ENCODE measurements at places on chromosomes 12 and 14.

DNA sequence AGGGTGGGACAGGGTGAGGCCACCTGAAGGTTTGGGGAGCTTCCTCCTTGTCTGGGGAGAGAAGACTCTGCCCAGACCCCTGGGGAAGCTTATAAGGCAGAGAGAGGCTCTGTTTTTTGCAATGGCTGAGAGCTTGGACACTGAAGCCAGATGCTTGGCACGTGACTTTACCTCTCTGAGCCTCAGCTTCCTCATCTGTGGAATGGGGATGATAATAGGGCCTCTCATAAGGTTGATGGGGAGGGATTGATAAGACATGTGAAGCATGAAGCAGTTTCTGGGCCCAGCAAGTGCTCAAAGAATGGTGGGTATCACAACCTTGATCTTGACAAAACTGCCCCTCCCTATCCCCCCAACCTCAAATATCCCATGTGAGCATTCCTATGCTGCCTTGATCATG lies 195.4 kb upstream of the LHX5 start:
- no peak for DNase-seq

DNA sequence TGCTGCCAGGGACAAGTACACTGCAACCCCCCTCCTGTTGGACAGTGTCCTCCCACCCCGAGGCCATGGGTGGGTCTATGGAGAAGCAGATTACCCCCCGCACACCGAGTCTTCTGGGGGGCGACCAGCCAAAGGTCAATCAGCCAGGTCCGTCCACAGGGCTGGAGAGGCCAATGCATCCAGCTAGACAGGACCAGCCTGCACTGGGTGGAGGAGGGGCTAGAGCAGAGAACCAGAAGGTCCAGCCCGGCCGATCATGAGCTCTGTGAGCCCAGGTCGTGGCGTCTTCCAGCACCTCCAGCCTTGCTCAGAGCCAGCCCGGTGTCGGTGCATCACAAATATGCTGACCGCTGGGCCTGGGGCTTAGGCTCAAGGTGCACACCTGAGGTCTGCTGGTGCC lies 8.2 kb upstream of the ADSS1 start:
- no peak for DNase-seq

- DNase-seq = no peak
These were observed 567.4 kb downstream of the NRXN3 start for GRCh38 chr14:78737601-78738000.

GRCh38 chr14:67358924-67359774 lies 455 bp downstream of the ATP6V1D start:
- DNase-seq = no peak

DNA sequence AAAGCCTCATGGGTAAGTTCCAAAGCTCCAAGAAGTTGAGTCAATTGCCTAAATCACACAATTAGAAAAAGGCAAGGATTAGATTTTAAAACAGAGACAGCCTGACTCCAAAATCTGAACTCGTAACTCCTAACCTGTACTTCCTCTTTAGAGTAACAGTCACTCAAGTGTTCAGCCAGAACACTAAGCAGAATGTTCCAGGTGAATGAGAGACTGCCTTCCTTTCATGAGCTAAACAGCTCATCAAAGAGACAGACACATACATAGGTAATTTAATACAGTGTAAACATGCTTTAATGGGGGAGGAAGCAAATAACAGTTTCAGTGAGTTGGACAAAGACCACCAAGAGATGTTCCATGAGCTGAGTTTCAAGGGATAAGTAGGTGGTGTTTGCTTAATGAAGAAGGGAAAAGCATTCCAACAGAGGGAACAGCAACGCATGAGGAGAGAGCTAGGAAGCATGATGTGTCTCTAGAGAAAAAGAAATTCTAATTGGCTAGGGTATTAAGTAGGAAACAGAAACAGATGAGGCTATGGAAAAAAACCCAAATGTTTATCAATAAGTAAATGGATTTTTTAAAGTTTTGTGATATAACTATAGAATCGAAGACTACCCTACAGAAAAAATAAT lies 403.9 kb downstream of the MED13L start:
- DNase-seq = no peak

- no peak for DNase-seq
These were observed 784.2 kb downstream of the SLC6A15 start for GRCh38 chr12:84128117-84128991.

- no peak for DNase-seq
These were observed 3.7 kb upstream of the SLC35F4 start for GRCh38 chr14:57869617-57870016.

- no peak for DNase-seq
These were observed 230.9 kb upstream of the LRIG3 start for GRCh38 chr12:59151243-59151642.

GRCh38 chr12:25926536-25926935 lies 31.9 kb upstream of the RASSF8 start:
- no peak for DNase-seq

DNA sequence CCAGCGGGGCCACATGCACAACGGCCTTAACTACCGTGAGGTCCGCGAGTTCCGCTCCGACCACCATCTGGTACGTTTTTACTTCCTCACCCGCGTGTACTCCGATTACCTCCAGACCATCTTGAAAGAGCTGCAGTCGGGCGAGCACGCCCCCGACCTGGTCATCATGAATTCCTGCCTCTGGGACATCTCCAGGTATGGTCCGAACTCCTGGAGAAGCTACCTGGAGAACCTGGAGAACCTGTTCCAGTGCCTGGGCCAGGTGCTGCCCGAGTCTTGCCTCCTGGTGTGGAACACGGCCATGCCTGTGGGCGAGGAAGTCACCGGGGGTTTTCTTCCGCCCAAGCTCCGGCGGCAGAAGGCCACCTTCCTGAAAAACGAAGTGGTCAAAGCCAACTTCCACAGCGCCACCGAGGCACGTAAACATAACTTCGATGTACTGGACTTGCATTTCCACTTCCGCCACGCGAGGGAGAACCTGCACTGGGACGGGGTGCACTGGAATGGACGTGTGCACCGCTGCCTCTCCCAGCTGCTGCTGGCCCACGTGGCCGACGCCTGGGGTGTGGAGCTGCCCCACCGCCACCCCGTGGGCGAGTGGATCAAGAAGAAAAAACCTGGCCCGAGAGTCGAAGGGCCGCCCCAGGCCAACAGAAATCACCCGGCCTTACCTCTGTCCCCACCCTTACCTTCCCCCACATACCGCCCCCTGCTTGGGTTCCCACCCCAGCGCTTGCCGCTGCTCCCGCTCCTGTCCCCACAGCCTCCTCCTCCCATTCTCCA lies 155.7 kb upstream of the AMIGO2 start:
- DNase-seq = no peak

GRCh38 chr14:68546839-68547238 lies 246.0 kb downstream of the ZFP36L1 start:
- peak; percentile 83 for DNase-seq

DNA sequence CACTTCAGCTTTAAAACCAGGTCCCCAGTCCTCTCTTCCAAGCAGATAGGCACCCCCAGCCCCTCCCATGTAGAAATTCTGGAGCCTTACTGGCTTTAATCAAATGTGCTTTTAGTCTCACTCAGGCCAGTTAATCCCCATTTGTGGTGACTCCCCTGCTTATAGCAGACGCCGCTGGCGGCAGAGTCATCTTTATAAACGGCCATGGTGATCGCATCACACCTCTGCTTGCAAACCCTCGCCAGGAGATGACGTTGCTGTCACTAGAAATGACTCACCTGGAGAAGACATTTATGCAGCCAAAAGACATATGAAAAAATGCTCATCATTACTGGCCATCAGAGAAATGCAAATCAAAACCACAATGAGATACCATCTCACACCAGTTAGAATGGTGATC lies 369.3 kb downstream of the VRK1 start:
- DNase-seq = no peak

DNA sequence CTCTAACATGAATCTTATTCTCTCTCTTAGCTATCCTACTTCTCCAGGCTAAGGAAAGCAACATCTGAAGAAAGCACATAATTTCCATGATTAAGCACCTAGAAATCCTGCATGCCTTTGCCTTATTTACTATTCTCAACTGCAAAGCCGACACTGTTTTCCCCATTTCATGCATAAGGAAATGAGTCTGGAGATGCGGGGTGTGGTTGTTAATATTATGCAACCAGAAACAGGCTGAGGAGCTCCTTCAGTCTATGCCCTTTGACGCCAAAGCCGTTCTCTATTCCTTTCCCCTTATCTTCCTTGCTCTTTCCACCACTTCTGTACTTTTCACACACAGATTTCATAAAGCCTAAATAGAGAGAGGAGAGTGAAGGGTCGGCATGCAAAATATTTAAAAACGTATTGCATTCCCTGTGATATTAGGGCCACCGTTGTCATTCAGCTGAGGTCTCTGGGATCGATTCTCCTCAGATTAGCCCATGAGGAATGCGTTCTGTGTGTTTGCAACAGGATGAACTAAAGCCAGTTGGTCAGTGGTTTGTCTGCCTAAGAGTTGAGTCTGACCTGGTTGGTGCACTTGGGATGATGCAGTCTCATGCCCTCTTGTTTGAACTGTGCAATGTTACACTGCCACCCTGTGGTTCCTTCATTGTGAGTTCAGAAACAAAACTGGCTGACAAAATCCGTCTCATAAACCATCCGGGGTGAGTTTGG lies 53.1 kb upstream of the PLEKHG7 start:
- peak; percentile 52 for DNase-seq

- no peak for DNase-seq
These were observed 89.2 kb upstream of the TMEM263 start for GRCh38 chr12:106866426-106867080.

GRCh38 chr14:89911010-89911919 lies 43.3 kb downstream of the EFCAB11 start:
- no peak for DNase-seq

- DNase-seq = no peak
These were observed 16.6 kb upstream of the CLEC2A start for GRCh38 chr12:9948606-9949296.

GRCh38 chr12:132204793-132205270 lies 60.6 kb downstream of the NOC4L start:
- no peak for DNase-seq

DNA sequence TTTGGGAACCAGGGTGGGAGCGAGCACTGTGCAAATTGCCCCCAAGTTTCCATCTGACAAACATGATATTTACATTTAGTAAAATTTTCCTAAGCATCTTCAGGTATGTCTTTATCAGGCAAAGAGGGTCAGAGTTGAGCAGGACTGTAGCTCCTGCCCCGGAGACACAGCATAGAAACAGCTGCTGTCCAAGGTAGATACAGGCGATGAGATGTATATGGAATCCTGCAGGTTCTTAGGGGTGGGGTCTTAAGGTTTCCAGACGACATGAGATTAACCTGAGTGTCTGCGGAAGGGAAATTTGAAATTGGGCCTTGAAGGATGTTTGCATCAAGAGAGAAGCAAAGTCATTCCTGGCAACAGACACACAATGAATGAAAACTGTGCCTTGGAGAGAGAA lies 998.8 kb downstream of the AACS start:
- DNase-seq = no peak

- DNase-seq = no peak
These were observed 229.5 kb downstream of the FOXN3 start for GRCh38 chr14:89187501-89187900.

DNA sequence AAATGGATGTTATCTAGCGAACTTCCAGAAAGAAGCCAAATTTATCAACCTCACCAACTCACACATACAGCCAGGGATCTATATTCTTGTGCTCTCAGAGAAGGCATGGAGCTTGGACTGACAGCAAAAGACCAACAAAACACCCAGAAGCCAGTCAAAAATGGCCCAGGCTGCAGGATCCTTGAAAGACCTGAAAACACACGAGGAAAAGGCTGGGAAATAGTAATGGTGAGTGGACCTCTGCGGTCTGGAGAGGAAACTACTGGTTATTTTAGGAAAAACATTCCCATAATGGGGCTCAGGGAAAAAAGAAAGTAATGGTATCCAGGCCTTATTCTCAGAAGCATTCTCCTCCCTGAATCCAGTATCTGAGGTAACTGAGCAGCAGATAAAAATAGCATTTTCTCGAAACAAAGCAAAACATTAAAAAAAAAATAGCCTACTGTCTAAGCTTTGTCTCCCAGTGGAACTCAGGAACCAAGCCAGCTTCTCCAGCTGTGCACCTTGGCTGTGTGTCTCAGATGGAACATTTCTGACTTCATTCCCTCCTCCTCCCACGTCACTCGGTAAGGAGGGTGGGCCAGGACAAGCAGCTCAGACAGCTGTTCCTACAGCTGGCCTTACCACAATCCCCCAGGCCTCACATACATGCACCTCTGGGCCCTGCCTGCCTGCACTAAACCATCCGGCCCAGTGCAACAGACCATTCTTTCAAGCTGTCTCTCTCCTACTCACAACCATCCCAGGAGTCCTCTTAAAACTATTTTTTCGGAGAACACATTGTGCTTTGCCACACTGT lies 249.9 kb downstream of the DAD1 start:
- DNase-seq = no peak

DNA sequence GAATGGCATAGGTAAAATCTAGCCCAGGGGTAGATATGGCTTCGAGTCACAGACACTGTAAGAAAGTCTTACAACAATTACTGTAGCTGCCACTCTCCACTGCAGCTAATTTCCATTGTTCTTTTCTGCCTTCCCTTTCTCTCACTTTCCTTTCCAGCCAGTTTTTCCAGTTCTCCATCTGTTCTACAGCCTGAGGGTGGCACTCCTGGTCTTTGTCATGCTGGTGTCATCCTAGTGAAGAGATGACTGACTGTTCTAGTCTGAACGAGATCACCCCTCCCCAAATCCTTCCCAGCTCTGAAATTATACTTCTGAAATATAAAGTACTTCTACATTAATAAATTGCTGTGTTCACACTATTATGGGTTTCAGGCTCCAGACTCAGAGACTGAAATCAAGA lies 74.2 kb upstream of the CSRP2 start:
- DNase-seq = no peak

DNA sequence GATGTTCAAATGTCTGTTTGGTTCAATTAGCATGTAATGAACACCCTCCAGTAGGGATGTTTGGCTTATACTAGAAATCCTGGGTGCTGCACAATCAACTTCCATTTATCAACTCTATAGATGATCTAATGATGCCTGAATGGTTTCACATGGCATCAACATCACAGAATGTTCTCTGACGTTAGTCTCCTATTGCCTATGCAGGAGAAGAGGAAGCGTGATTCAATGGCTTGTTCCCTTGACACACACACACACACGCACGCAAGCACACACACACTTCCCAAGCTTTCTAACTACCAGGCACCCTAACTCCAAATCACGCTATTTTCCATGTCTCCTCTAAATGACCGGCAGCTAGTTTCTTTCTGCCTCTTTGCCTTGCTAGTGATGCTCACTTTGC lies 49.3 kb downstream of the PKP2 start:
- no peak for DNase-seq

DNA sequence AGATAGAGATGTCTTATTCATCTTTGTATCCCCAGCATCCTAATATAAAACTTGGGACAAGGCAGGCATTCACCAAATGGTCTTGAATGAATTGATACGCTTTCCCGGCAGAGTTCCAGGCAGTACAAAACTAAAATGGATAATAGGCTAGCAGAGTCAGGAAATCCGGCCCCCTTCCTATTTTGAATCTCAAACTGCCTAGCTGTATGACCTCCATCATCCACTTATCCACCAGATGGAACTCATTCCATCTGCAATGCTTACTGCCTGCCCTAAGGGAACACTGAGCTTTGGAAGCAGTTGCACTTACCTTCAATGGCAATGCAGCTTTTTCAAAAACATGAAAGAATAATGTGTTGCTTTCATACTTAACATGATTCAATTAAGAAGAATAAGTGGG lies 43.4 kb downstream of the BDKRB1 start:
- no peak for DNase-seq

Data from GM04503 (cell line).